ENCODE measurements at places on chromosomes 11 and 22.

GRCh38 chr11:19433367-19433766 lies 192.6 kb upstream of the E2F8 start:
- DNase-seq, result no peak

- DNase-seq, result no peak
These were observed 10.0 kb upstream of the PLET1 start for GRCh38 chr11:112270551-112271180.

DNA sequence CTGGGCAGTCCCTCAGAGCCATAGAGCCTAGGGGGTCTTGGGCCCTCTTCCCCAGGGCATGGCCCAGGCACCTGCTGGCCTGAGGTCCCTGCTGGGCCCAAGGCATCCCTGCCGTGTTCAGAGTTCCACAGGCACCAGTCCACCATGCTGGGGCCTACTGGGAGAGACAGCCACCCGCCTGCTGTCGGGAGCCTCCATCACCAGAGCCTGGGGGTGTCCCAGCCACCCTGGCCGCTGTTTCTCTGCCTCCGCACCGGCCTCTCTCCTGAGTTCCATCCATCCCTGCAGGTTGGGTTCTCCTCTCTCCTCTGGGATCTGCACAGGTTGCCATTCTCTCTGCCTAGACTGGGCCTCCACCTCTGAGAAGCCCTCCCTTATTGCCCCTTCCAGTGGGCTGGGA lies 68.6 kb downstream of the KCNQ1 start:
- DNase-seq, result no peak

- no peak for DNase-seq
These were observed 182.1 kb upstream of the NAV2 start for GRCh38 chr11:19530505-19530904.

DNA sequence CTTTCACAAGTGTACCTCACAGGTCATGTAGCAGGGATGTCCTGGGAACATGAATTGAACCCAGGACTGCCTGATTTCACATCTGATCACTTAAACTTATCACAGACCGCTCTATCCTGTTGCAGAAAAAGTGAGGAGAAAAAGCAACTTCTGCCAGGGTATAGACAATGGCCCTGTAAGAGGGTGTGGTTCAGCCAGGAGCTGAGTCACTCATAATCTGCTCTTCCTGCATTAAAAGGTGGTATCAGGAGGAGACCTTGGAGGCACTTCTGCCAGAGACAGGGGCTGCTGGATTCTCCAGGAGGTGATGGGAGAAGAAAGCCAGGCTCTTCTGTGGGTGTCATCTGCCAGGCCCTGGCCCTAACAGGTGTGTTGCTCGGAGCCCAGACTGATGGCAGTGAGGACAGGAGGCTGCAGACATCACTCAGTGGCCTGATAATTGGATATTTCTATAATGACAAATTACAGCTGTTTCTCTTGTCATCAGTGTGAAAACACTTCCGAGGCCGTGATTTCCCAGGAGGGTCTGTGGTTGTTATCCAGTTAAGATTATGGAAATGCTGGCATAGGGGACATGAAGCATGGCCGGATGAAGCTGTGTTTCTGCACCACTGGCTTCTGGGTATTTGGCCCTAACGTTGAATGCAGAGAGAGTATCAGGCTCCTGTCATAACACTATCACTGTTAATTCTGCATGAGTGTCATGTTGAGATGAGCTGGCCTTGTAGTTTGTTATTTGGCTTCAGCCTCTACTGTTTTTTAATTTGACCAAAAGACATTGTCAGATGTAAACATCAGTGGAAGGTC lies 125.1 kb upstream of the ZBED5 start:
- DNase-seq, result no peak

DNA sequence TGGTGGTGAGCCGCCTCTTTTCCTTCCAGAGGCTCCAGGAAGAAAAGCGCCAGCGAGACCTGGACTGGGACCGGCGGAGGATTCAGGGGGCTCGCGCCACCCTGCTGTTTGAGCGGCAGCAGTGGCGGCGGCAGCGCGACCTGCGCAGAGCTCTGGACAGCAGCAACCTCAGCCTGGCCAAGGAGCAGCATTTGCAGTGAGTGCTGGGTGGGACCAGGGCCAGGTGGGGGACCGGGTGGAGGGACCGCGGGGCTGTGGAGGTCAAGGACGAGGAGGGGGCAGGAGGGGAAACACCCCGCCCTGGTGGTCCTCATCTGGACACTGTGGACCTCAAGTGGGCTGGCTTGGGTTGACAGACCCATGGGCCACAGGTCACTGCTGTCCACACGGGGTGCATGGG lies 17.4 kb downstream of the RIBC2 start:
- DNase-seq, result no peak

DNA sequence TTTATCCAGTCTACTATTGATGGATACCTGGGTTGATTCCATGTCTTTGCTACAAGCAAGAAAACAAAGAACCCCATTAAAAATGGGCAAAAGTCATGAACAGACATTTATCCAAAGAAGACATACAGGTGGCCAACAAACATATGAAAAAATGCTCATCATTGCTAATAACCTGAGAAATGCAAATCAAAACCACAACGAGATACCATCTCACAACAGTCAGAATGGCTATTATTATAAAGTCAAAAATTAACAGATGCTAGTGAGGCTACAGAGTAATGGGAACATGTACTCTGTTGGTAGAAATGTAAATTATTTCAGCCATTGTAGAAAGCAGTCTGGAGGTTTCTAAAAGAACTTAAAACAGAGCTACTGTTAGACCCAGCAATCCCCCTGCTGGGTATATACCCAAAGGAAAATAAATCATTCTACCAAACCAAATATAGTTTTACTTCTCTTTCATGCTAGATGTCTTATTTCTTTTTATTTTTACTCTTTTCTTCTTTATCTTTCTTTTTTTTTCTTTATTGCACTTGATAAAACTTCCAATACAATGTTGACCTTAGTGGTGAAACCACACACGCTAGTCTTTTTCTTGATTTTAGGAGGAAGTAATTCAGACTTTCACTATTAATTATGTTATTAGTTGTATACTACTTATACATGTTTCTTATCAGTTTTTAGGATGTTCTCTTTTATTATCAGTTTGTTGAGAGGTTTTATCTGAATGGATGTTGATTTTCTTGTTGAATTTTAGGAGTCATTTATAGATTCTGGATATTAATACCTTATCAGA lies 14.3 kb downstream of the TRIM22 start:
- no peak for DNase-seq

DNA sequence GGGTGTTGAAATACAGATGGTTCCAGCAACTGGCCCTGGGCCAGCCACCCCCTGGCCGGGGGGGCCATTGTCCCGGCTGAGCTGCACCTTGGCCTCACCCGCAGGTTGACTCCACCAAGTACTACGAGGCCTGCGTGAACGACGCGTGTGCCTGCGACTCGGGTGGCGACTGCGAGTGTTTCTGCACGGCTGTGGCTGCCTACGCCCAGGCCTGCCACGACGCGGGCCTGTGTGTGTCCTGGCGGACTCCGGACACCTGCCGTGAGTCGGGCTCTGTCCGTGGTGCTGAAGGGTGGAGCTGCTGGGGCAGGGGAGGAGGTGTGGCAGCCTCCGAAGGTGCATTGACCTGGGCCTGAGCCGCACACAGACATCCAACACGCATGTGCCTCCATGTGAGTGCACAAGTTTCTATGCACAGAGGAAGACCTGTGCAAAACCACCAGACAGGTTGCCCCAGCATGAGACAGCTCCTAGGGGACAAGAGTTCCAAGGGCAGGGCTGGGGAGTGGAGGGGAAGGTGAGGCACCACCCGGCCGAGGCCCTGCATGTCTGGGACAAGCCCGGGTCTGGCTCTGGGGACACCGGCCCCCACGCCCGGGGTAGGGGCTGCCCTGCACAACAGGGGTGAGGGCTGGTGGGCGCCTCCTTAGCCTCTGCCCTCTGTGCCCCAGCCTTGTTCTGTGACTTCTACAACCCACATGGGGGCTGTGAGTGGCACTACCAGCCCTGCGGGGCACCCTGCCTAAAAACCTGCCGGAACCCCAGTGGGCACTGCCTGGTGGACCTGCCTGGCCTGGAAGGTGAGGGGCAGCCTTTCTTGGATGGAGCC lies 16.1 kb downstream of the MUC5B start:
- peak; percentile 69 for DNase-seq

DNA sequence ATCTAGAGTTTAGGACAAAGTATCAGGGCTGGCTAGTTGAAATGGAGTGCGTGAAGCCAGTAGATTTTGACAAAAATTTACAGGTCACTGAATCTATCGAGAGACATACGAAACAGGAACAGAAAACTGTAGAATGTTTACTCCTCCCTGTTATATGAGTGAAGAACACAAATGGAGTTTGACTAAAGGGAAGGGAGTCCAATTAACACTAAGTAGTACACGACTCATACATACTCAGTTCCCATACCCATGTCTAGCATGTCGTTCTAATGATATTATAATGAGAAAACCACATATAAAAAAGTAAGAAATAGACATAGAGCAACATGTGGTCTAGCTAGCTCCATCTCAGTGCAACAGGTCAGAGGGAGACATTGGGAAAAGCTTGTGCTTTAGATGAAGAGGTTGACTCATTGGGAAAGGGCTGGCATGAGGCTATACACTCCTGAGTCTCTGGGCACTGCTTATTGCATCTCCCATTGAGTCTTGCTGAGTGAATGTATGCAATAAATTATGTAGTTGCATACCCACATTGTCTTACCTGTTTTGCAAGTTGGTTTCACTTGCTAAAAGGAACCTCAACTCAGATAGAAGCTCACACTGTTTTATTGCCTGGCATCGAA lies 43.5 kb downstream of the CD44 start:
- DNase-seq, result no peak

DNA sequence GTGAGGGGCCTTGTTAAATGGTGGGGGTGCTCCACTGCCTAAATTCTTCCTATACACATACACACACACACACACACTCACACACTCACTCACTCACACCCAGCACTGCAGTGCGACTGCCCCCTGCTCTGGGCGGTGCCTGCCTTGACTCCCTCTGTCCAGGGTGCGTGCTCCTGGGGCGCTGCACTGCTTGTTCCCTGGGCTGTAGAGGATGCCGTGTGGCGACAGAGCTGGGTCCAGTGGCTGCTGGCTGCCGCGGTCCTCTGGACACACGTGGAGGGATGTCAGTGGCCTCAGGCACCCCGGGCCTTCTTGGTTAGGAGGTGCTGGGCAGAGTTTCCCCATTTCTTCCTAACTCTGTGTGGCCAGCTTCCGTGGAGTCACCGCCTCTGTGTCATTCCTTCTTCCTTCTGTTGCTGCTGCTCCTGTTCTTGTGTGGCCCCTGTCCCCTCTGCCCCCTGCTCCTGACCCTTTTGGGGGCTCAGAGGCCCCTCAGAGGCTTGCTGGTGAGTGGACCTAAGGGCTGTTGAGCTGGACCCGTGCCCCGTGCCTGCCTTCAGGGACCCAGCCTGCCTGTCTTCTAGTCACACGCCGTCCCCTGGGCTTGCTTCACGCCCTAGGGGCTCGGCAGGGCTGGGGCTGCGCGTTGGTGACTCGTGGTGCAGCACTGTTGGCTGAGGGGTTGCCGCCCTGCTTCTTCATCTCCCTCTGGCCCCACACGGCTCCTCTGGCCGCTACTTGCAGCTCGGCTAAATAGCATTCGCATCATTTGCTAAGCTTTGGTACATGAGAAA lies 147.0 kb downstream of the TBC1D22A start:
- no peak for DNase-seq

GRCh38 chr11:129458278-129458677 lies 82.6 kb downstream of the BARX2 start:
- no peak for DNase-seq

DNA sequence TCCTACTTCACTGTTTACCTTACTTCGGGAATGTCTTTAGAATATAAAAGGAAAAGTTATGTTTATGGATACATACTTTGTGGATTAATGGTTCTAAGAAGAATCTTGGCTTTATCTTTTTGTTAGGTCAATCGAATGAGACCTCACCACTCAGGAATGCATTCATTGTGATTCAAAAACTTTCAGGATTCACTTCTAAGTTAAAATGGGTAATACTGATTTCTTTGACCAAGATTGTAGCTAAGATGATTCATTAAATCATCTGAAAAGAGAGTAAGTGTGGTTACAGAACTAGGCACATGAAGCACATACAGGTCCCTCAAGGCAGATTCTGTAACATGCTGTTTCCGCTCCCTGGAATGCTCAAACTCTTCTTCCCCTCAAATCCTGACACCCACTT lies 716.4 kb downstream of the KCNA4 start:
- no peak for DNase-seq

GRCh38 chr11:69079661-69080256 lies 31.0 kb downstream of the TPCN2 start:
- DNase-seq, result no peak

DNA sequence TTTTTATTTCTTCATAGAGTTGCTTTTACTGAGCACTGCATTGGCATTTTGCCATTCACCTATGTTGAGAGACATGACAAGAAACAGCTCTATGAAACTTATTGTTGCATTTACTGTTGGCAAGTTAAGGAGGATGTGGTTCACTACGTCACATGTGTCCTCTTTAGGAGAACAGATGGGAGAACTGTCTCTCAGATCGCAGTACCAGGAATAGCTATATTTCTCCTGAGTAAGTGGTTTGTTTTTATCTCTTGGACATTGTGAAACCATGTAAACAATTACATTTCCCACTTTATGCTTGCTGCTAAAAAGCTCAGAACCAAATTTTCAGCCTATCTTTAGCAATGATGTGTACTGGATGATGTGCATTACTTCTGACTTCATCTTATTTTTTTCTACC lies 34.8 kb upstream of the PSMA1 start:
- no peak for DNase-seq

GRCh38 chr11:282171-282570 lies 4.0 kb downstream of the NLRP6 start:
- DNase-seq, result no peak

DNA sequence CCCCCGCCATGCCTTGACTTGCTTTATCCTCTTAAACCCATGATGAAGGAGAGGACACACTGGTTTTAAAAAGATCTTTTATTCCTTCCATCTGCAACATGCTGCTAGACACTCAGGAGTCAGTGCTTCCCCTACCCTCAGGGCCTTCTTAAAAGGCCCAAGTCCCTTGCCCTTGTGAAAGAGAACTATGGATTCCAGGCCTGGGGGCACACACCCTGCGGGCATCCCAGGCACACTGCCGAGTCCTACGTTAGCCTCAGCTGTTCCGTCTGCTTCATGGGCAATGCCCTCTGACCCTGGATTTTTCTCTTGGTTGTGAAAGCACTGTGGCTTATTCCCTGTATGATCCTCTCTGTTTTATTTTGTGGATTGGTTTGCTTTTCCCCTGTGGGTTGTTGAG lies 35.1 kb upstream of the RAB1B start:
- DNase-seq, result no peak
